ENCODE measurements at places on chromosomes 1 and 21. TPM values are rescaled to one million over a fixed set of nuclear protein-coding genes. Genes with fewer than 3 reads are reported as not detected.

GRCh38 chr1:168498956-168499687, 44.7 kb downstream of the XCL2 start:
- no peak for DNase-seq

GRCh38 chr1:21257431-21258135, 32.7 kb downstream of the ECE1 start:
- DNase-seq, result peak; percentile 45

- peak; percentile 35 for DNase-seq
Measured at GRCh38 chr1:67489643-67490042, 59.4 kb upstream of the SERBP1 start.

GRCh38 chr1:75265792-75266191, 131.6 kb downstream of the LHX8 start:
- peak; percentile 26 for DNase-seq

DNA sequence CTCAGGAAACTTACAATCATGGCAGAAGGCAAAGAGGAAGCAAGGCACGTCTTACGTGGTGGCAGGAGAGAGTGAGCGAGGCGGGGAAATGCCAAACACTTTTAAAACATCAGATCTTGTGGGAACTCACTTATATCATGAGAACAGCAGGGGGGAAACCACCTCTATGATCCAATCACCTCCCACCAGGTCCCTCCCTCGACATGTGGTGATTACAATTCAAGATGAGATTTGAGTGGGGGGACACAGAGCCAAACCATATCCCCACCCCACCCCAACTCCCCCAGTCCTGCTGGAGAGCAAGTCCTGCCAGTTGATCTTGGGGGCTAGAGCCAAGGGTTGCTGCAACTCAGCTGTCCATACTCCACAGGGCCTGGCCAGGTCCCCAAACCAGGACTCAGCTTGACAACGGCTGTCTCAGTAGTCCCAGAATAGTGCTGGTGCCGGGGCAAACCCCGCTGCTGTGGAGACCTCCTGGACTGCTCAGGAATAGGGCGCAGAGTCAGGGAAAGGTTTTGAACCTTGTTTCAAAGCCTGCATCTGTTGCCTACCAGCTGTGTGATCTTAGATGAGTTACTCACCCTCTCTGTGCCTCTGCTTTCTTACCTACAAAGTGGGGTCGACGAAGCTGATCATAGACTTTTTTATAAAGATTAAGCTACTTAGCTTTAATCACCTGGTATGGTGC, 79.5 kb downstream of the STUM start:
- DNase-seq, result no peak

GRCh38 chr1:90381598-90381997, 335.5 kb downstream of the BARHL2 start:
- DNase-seq, result no peak

GRCh38 chr1:119080586-119080985, 59.9 kb downstream of the WARS2 start:
- DNase-seq, result peak; percentile 56

DNA sequence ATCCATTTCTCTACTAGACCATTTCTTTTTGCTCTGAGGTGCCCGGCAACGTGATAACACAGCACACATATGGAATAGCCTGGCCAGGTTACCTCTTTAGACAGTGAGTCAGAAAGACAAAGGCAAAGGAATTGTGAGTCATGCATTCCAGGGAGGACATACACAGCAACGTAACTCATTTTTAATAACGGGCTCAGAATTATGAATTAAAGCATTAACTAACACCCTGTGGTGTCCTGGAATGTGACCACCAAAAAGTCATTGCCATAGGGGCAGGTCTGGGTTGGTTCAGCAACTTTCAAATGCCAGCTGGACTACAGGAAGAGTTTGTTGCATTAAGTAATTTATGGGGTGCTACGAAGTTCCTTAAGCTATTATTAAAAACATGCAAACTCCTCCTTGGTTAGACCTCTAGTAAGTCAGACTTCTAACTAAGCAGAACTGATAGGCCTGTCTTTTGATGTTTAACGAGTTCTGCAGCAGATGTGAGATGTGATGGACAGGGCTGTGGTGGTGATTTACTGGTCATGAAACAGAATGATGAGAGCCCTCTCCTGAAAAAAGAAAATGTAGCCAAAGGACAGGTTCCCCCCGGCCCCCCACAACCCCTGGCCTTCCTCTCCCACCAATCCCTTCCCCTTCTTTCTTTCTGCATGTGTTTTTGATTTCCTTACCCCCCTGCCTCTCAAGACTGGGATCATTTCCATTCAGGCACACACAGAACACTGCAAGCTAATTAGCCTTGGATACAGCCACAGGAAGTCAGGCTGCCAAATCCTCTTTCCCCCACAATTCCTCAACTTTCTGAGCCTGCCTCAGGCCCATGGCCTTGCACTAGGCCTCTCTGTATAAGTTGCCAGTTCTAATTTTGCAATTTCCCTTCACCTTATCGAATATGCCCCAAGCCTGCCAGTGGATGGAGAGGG, 88.9 kb upstream of the HAO2 start:
- DNase-seq, result peak; percentile 96

DNA sequence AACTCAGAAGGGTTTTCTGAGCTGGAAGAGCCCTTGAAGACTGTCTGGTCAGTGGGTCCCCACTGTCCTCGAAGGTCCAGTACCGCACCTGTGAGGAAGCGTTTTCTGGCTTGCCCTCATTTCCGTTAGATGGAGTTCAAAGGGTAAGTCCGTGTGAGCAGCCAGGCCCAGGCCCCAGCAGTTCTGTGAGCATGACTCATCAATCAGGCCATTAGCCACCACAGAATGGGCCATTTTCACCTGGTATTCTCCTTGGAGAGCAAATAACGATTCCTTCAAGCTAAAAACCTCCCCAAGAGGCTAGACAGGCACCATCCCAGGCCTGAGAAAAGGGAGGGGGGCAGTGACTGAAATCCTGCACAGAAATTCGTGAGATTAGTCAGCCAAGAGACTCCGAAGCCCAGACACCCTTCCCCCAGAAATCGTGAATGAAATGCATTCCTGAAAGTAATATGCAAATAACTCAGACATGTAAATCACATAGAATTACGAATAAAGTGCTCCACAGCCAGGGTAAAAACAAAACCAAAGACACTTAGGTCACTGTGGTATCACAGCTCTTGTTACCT, 66.0 kb downstream of the BCAR3 start:
- peak; percentile 78 for DNase-seq

- DNase-seq, result peak; percentile 49
Measured at GRCh38 chr1:98556521-98557158, 104.9 kb upstream of the SNX7 start.

- DNase-seq, result no peak
Measured at GRCh38 chr1:16199157-16199501, 13.3 kb downstream of the ARHGEF19 start.

DNA sequence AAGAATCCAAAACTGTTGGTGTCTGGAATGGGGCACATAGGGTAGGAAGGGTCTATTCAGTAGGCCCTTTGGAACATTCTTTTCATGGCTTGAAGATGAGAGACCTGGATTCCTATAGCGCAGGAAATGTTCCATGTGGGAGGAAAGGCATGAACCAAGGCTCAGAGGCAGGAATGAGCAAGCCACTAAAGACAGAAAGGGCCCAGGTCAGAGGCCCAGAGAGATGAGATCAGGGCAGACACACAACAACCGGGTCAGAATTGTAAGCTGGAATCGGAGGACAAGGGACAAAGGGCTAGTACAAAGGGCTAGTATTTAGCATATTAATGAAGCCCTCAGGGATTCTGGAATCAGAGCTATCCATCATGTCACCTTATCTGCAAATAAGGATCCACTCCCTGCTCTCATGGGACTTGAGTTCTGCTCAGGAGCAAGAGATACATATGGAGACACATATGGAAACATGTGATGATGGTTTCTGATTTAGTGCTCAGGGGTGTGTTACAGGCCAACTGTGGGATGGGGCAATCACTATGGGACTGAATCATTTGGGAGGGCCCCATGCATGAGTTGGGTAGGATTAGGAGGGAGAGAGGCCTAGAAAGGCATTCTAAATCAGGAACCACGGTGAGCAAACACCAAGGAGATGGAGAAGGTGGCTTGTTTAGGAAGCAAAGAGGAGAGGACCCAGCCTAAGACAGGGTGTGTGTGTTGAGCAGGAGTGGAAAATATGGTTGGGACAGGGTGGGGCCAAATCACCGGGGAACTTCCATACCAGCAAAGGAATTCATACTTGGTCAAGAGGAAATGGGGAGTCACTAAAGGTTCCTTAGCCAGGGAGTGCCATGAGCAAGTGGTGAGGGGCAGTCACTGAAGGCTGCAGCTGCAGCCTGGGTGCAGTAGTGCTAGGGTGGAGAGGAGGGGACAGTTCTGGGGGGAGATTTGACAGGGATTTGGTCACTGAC, 8.6 kb downstream of the NECTIN4 start:
- DNase-seq, result no peak

DNA sequence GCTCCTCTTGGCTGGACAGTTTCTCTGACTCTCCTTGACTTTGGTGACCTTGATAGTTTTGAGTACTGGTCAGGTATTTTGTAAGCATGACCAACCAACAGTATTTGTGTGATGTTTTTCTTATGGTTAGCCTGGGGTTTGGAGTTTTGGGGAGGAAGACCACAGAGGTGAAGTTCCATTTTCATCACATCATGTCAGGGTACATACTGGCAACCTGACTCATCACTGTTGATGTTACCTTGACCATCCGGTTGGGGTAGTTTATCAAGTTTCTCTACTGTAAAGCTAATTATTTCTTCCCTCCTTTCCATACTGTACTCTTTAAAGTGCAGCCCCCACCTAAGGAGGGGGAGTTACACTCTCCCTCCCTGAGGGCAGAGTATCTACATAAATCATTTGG, 13.4 kb downstream of the OSCP1 start:
- peak; percentile 82 for DNase-seq

- DNase-seq, result no peak
Measured at GRCh38 chr1:225750875-225751824, 26.5 kb upstream of the SRP9 start.

GRCh38 chr1:60345621-60346020, 272.1 kb upstream of the C1orf87 start:
- no peak for DNase-seq

GRCh38 chr1:112701227-112702066, 5.5 kb downstream of the RHOC start:
- no peak for DNase-seq

DNA sequence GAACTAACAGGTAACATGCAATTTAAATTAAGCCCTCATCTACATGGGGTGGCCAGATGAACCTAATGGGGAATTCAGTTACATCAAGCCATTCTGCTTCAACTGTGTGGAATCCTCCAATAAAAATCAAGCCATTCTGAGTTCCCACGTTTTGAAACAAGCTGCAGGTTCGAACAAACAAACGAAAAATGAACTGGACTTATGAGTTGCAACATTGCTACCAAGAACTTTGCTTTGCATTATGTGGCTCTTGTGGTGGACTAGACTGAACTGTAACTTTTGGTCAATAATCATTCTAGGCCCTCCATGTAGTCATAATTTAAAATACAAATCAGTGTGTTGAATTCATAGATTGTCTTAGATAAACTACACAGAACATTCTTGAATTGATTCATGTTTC, 517.2 kb downstream of the PTBP2 start:
- no peak for DNase-seq

- DNase-seq, result no peak
Measured at GRCh38 chr1:106268070-106268469, 788.4 kb upstream of the PRMT6 start.

DNA sequence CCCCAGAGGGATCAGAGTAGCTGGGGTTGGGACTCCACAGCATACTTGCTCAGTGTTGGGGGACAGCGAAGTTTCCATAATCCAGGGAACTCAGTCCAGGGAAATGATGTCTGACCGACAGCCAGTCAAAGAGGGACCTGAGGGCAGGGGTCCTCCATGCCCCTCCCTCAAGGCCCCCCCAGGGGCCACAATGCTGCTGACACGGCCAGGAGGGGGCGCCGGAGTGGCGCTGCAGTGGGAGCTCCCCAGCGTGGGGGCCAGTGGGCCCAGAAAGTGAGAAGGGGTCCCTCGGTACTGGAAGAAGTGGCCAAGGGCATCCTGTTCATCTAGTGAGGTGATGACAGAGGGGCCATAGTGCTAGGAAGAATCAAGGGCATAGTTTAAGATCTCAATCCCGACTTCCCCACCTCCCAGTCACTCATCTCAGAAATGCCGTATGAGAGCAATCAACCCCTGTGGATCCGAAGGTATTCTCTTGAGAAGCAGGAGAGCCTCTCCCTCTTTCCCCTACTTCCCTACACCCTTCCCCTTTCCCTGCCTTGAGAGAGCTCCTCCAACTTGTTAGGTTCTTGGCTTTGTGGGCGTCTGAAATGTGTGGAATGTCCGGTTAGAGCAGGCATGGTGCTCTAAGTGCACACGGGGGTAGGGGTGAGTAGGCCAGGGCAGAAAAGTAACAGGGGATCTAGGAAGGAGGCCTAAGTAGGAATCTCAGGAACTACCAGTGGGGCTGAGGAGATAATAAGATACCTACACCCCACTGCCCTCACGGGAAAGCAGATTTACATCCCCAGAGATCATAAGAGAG, 4.1 kb downstream of the NUDT17 start:
- DNase-seq, result no peak

GRCh38 chr1:164534863-164535610, 23.9 kb upstream of the PBX1 start:
- no peak for DNase-seq

DNA sequence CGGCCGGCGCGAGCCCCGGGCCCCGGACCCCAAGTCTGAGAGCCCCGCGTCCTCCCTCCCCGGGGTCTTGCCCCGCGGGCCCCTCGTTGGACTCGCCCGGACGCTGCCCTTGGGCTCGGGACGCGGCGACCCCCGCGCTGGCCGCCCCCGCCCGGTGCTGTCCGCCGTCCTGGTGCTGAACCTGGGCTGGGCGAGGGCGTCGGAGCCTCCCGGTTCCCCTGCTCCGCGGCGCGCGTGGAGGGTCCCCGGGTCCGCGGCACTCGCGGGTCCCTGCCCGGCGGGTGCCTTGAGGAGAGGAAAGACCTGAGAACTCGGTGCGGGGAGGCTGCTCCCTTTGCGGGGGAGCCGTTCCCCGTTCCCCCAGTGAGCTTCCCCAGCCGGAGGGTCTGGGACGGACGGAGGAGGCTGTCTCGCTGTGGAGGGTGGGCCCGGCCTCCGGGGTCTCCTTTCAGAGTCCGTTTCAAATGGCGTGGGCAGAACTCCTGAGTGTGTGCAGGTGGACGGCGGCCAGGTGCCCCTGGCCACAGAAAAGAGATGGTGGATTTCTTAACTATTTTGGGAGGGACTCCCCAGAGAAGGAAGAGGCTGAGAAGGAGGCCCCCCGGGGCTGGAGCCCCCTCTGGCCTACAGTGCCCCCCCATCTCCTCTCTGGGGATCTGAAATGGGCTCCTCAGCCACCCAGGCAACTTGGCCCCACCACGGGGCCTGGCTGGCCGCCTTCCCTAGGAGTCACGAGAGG, 595 bp downstream of the GABRD start:
- DNase-seq, result no peak

Gene VANGL2
- 8.0 TPM for total RNA-seq

Gene FAM167B
- total RNA-seq, result 0.18 TPM

Gene STYXL2
- total RNA-seq, result not detected

Gene GSTM2
- total RNA-seq, result 6.7 TPM

Gene NBPF6
- not detected for total RNA-seq

Gene AKR7A3
- 0.18 TPM for total RNA-seq

Gene RHBDL2
- total RNA-seq, result 10.6 TPM

Gene AK5
- 3.8 TPM for total RNA-seq

Gene HFM1
- 0.20 TPM for total RNA-seq

Measured in foreskin keratinocyte (primary cell).